Activated B cell treated with CpG ODN at 0.5 μM for 24 hours (primary cell): ENCODE measurements at places on chromosomes 5 and 9.

DNA sequence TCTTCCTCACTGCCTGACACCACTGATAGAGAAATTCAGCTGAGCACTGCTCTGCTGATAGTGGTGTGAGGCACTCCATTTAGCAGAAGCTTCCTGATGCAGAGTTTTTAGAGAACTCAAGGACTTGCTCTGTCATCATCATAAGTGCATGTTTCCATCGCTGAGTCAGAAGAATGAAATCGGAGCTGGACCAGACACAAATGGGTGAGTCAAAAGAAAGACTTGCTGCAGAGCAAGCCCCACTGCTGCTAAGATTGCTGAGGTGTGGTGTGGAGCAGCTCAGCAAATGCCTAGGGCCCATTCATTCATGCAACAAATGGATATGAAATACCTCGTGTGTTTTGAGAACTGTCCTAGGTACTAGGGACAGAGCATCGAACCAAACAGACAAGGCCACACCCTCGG is 410.2 kb upstream of the SLC30A5 start:
- peaks cover 8% of the 10 kb centered on the region for H3K27me3 ChIP-seq
- DNase-seq = no peak
- no peak overlapping the region for H3K27ac ChIP-seq
- peaks cover 14% of the 10 kb centered on the region for H3K4me1 ChIP-seq

DNA sequence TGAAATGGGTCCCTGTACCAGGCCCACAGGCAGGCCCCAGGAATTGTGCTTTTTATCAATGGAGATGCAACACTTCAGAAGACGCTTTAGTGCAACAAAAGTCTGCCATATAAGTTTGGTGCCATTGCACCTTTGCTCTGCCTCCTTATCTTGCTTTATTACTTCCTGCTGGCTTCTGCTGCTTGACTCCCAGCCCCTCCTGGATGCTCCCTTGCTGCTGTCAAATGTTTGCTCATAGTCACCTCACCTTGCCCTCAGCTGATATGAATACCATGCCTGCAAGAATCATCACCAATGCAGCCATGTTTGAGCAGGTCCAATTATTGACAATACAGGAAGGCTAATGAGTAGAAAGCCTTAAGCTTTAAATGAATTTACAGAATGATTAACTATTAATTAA is 25.4 kb downstream of the MEGF10 start:
- H3K27ac ChIP-seq = no peak overlapping the region
- H3K4me1 ChIP-seq = peaks cover 12% of the 10 kb centered on the region
- no peaks in the 10 kb centered on the region for H3K36me3 ChIP-seq
- peaks cover 5% of the 10 kb centered on the region for H3K27me3 ChIP-seq
- H3K4me3 ChIP-seq = no peak overlapping the region
- no peak for DNase-seq

DNA sequence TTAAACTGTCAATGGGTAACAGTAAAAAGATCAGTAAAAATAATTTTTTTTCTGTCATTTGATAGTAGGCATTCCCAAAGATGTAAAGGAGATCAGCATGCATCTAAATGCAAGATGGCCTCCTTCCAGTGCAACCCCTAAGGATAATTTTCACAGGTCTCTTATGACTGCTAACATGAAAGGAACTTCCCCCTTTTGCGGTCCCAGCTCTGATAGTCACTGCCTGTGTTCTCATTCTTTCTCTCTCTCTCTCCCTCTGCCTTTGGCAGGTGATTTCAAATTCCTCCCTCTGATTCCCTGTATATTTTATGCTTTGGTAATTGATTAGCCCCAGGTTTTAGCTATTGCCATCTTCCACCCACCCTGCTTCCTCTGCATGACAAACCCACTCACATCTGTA is 8.9 kb downstream of the SPINK14 start:
- H3K27me3 ChIP-seq = peaks cover 3% of the 10 kb centered on the region
- no peak overlapping the region for H3K4me3 ChIP-seq
- H3K36me3 ChIP-seq = no peaks in the 10 kb centered on the region
- no peak for DNase-seq

DNA sequence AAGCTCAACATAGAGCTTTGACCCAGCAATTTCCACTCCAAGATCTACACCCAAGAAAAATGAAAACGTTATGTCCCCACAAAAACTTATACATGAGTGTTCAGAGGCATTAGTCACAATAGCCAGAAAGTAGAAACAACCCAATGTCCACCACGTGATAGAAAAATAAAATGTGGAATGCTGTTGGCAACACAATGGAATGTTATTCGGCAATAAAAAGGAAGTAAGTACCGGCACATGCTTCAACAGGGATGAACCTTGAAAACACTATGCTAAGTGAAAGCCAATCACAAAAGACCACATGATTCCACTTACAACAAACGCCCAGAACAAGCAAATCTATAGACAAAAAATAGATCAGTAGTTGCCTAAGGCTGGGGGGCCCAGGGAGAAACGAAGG is 6.0 kb downstream of the UBQLN1 start:
- H3K36me3 ChIP-seq = peaks cover 16% of the 10 kb centered on the region
- DNase-seq = no peak
- H3K27me3 ChIP-seq = no peaks in the 10 kb centered on the region
- peaks cover 77% of the 10 kb centered on the region for H3K4me1 ChIP-seq
- H3K27ac ChIP-seq = no peak overlapping the region

DNA sequence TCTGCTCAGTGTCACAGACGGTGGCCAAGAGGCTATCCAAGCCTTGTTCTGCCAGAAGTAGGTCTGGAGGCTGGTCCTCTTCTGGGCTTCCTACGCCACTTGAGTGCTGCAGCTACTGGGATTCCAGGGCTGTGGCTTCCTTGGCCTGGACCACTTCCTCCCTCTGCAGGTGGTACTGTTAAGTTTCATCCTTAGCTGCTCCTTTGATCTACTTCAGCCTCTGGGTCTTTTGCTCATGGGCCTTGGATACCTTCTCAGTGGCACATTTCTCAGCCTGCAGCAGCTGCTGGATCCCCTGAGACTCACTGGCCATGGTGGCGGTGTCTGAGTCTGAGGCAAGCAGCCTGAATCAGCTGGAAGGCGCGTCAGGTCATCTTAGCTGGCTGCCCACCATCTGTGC is 10.3 kb downstream of the CNOT8 start:
- H3K36me3 ChIP-seq = peaks cover 67% of the 10 kb centered on the region
- peaks cover 18% of the 10 kb centered on the region for H3K4me1 ChIP-seq
- no peak overlapping the region for H3K4me3 ChIP-seq
- H3K27ac ChIP-seq = no peak overlapping the region

- H3K4me1 ChIP-seq = no peaks in the 10 kb centered on the region
- H3K27ac ChIP-seq = no peak overlapping the region
- no peaks in the 10 kb centered on the region for H3K27me3 ChIP-seq
- no peak for DNase-seq
- no peaks in the 10 kb centered on the region for H3K36me3 ChIP-seq
These were observed 201.1 kb downstream of the ARHGEF28 start for GRCh38 chr5:73827106-73827450.

DNA sequence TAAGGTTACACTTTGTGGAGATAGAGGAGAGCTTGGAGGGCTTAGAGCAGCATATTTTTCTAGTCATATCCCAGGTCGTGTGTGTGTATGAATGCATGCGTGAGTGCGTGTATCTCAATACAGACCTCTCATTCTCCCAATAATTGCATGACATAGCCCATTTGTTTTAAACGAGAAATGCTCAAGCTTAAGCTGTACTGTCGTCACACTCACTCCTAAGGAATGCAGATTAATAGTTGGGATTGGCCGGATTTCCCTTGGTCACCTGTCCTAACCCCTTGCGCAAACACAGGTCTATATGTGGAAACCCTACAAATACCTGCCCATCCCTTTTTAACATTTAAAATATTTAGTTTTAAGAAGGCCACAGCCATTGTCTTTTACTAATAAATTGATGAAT is 165.8 kb downstream of the SEMA5A start:
- DNase-seq = no peak
- no peak overlapping the region for H3K4me3 ChIP-seq
- no peaks in the 10 kb centered on the region for H3K36me3 ChIP-seq
- H3K4me1 ChIP-seq = no peaks in the 10 kb centered on the region
- no peak overlapping the region for H3K27ac ChIP-seq
- H3K27me3 ChIP-seq = no peaks in the 10 kb centered on the region

DNA sequence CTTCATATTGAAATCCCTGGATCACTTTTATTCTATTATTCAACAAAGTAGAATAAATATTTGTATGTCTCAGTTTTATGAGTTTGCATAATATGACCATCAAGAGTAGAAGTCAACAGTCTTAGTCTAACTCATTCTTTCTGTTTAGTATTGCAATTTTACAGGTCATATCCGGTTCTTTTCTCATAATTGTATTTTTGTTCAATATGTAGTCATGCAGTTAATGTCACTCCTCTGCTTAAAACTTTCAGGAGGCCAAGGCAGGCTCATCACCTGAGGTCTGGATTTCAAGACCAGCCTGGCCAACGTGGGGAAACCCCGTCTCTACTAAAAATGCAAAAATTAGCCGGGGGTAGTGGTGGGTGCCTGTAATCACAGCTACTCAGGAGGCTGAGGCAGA is 148.4 kb upstream of the TRPM3 start:
- DNase-seq = no peak
- no peak overlapping the region for H3K4me3 ChIP-seq
- H3K4me1 ChIP-seq = no peaks in the 10 kb centered on the region
- peaks cover 4% of the 10 kb centered on the region for H3K27me3 ChIP-seq
- H3K27ac ChIP-seq = no peak overlapping the region

- H3K4me3 ChIP-seq = no peak overlapping the region
- no peak overlapping the region for H3K27ac ChIP-seq
- DNase-seq = no peak
These were observed 95.3 kb downstream of the FBXW11 start for GRCh38 chr5:171911152-171911551.

- H3K27me3 ChIP-seq = no peaks in the 10 kb centered on the region
- peak overlapping the region; percentile 67 for H3K4me3 ChIP-seq
- H3K27ac ChIP-seq = peak overlapping the region; percentile 88
These were observed 40.8 kb downstream of the NAIF1 start for GRCh38 chr9:128026255-128026772.

DNA sequence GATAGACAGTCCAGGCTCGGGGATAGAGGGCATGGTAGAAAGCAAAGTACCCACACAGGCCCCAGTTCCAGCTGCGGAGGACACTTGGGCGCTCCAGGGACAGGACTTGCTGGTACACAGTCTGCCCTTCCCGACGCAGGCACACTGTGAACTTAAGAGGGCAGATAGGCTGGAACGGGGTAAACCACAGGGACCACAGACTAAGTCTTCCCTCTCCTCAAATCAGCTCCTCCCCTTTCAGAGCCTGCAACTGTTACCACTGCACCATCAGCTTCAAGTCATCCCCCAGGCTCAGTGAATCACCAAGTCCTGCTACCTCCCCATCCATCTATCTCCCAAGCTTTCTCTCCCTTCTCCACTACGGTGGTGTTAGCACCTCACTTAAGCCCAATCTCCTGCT is 7.3 kb downstream of the GBA2 start:
- H3K27me3 ChIP-seq = no peaks in the 10 kb centered on the region
- peaks cover 17% of the 10 kb centered on the region for H3K4me1 ChIP-seq
- H3K27ac ChIP-seq = no peak overlapping the region
- H3K4me3 ChIP-seq = no peak overlapping the region

GRCh38 chr5:99605904-99606303 is 677.1 kb upstream of the CHD1 start:
- DNase-seq = no peak
- H3K36me3 ChIP-seq = no peaks in the 10 kb centered on the region
- H3K4me1 ChIP-seq = no peaks in the 10 kb centered on the region
- no peaks in the 10 kb centered on the region for H3K27me3 ChIP-seq
- no peak overlapping the region for H3K27ac ChIP-seq
- H3K4me3 ChIP-seq = no peak overlapping the region

GRCh38 chr9:72557549-72557948 is 36.1 kb downstream of the TMC1 start:
- H3K4me1 ChIP-seq = no peaks in the 10 kb centered on the region
- H3K27ac ChIP-seq = no peak overlapping the region
- no peak for DNase-seq
- no peak overlapping the region for H3K4me3 ChIP-seq
- no peaks in the 10 kb centered on the region for H3K27me3 ChIP-seq

DNA sequence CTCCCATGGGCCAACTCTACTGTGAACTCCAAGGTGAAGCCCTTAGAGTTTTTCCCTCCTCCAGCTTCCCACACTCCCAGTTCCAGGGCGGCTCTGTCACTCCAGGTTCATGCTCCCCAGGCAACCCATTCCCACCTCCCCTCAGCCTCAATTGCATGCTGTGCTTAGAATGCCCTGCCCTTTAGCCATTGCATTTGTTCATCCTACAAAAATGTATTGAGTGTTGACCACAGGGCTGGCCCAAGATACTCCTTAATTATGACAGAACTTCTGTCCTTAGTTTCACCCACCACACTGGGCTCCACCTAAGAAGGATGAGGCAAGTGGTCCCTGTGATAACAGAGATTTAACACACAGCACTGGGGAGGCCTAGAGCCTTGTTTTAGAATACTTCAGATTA is 236.1 kb downstream of the ADAMTSL1 start:
- no peaks in the 10 kb centered on the region for H3K27me3 ChIP-seq
- no peak overlapping the region for H3K27ac ChIP-seq
- no peak for DNase-seq
- H3K4me3 ChIP-seq = no peak overlapping the region

DNA sequence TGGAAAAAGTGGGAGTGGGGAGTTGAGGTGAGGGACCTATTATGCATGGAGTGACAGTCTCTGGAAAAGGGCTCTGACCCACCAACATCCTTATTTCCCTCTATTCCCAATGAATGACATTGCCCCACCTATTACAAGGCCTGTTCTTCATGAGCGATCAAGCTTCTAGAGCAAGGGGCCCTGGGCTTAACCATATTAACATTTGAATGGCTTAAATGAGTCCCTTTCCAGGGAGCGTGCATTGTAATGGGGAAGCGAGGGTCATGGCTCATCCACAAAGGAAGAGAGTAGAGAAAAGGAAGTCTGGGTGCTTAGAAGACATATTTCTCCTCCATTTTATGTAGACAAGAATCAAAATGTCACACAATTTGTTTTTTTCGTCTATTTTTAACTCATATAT is 255.5 kb downstream of the CAAP1 start:
- no peak overlapping the region for H3K4me3 ChIP-seq
- H3K4me1 ChIP-seq = no peaks in the 10 kb centered on the region
- DNase-seq = no peak
- H3K27ac ChIP-seq = no peak overlapping the region
